Fibroblast of lung (primary cell): ENCODE measurements at places on chromosomes 12 and 14. TPM values are rescaled to one million over a fixed set of nuclear protein-coding genes. Genes with fewer than 3 reads are reported as not detected.

RASAL1 gene
- total RNA-seq: not detected in 2 replicates

FAM186B gene
- 0.33 and 0.51 TPM in 2 replicates for total RNA-seq

OR6C2 gene
- not detected in 2 replicates for total RNA-seq

PPFIBP1 gene
- total RNA-seq: 51.4 and 93.0 TPM in 2 replicates

OAS2 gene
- total RNA-seq: 2.3 and 3.1 TPM in 2 replicates

KCNH3 gene
- total RNA-seq: 0.17 and 0.26 TPM in 2 replicates

GZMH gene
- total RNA-seq: not detected in 2 replicates

FGF6 gene
- total RNA-seq: not detected in 2 replicates

SLC25A29 gene
- 21.8 and 24.1 TPM in 2 replicates for total RNA-seq

KRT84 gene
- not detected in 2 replicates for total RNA-seq

- H3K4me1 ChIP-seq: peaks cover 2% of the 10 kb centered on the region
- no peak overlapping the region for H3K4me3 ChIP-seq
- no peak for DNase-seq
- H3K36me3 ChIP-seq: no peaks in the 10 kb centered on the region
- peaks cover 45% of the 10 kb centered on the region for H3K27me3 ChIP-seq
These were observed 25.0 kb downstream of the SYNDIG1L start for GRCh38 chr14:74400919-74401503.

DNA sequence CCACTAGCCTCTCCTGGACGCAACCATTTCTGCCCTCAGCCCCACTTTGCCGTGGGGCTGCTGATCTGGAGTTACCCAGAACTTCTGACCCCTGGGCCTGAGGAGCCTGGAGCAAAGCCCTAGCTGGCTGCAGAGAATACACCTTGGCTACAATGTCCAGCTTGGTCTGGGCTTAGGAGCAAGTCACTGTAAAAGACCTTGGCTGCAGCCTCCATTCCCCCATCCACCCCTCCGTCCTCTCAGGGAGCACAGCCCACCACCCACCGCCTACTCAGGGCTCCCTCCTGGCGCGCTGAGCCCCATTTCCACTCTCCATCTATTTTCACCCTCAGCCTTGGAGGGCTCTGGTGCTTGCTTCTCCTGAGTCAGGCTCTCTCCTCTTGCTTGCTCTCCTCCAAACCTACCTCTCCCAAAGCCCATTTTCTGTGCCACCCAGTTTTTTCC is 42.9 kb downstream of the ERH start:
- H3K36me3 ChIP-seq: no peaks in the 10 kb centered on the region
- H3K4me3 ChIP-seq: no peak overlapping the region
- no peaks in the 10 kb centered on the region for H3K27me3 ChIP-seq
- H3K27ac ChIP-seq: no peak overlapping the region

- peaks cover 3% of the 10 kb centered on the region for H3K4me1 ChIP-seq
- H3K27me3 ChIP-seq: no peaks in the 10 kb centered on the region
- DNase-seq: no peak
- H3K27ac ChIP-seq: no peak overlapping the region
- no peak overlapping the region for H3K4me3 ChIP-seq
- no peaks in the 10 kb centered on the region for H3K36me3 ChIP-seq
These were observed 146.7 kb downstream of the DYRK2 start for GRCh38 chr12:67795236-67795635.

GRCh38 chr14:56959869-56960268 is 149.6 kb upstream of the OTX2 start:
- no peak overlapping the region for H3K27ac ChIP-seq
- no peaks in the 10 kb centered on the region for H3K4me1 ChIP-seq
- H3K27me3 ChIP-seq: no peaks in the 10 kb centered on the region

DNA sequence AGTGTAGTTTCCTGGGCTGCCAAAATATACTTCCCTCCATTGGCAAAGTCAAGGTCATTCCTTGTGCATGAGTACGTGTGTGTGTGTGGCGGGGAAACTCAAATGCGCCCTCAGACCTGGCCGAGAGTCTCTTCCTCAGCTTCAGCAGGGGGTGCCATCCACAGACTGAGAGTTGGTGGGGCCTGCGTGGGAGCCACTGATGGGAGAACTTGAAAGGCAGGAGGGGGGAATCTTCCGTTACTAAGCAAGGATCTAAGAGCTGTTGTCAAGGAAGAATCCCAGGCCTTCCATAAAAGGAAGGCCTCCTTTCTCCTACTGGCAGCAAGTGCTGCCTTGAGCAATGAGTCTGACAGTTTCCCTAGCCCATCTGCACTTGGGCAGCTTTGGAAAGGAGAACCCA is 274.9 kb downstream of the EMP1 start:
- H3K36me3 ChIP-seq: no peaks in the 10 kb centered on the region
- no peaks in the 10 kb centered on the region for H3K27me3 ChIP-seq
- no peaks in the 10 kb centered on the region for H3K4me1 ChIP-seq
- no peak overlapping the region for H3K27ac ChIP-seq
- DNase-seq: no peak

- no peaks in the 10 kb centered on the region for H3K4me1 ChIP-seq
- no peak overlapping the region for H3K27ac ChIP-seq
- DNase-seq: no peak
- no peak overlapping the region for H3K4me3 ChIP-seq
- no peaks in the 10 kb centered on the region for H3K27me3 ChIP-seq
- H3K36me3 ChIP-seq: no peaks in the 10 kb centered on the region
These were observed 322.8 kb downstream of the RGS6 start for GRCh38 chr14:72254937-72255472.

- H3K27ac ChIP-seq: no peak overlapping the region
- no peak overlapping the region for H3K4me3 ChIP-seq
- DNase-seq: no peak
- H3K36me3 ChIP-seq: no peaks in the 10 kb centered on the region
- H3K27me3 ChIP-seq: no peaks in the 10 kb centered on the region
- no peaks in the 10 kb centered on the region for H3K4me1 ChIP-seq
These were observed 37.6 kb downstream of the BCL11B start for GRCh38 chr14:99234355-99234754.

DNA sequence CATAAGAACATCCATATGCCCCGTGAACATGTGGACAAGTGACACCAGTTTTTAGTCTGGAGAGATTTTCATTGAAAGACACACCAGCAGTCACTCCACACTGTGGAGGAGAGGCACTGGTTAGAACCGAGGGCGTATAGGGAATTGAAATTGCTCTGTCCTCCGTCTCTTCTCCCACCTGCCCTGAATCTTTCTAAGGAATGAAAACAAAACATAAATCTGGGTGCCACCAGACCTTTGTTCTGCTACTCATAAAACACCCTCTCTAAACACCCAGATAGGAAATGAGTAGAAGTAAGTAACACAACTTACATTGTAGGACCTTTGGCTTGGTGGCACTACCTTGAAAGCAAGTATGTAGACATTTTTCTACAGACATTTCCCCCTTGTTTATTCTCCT is 37.1 kb upstream of the STON2 start:
- H3K36me3 ChIP-seq: no peaks in the 10 kb centered on the region
- H3K27ac ChIP-seq: no peak overlapping the region
- H3K27me3 ChIP-seq: peaks cover 43% of the 10 kb centered on the region
- H3K4me3 ChIP-seq: no peak overlapping the region
- DNase-seq: no peak

DNA sequence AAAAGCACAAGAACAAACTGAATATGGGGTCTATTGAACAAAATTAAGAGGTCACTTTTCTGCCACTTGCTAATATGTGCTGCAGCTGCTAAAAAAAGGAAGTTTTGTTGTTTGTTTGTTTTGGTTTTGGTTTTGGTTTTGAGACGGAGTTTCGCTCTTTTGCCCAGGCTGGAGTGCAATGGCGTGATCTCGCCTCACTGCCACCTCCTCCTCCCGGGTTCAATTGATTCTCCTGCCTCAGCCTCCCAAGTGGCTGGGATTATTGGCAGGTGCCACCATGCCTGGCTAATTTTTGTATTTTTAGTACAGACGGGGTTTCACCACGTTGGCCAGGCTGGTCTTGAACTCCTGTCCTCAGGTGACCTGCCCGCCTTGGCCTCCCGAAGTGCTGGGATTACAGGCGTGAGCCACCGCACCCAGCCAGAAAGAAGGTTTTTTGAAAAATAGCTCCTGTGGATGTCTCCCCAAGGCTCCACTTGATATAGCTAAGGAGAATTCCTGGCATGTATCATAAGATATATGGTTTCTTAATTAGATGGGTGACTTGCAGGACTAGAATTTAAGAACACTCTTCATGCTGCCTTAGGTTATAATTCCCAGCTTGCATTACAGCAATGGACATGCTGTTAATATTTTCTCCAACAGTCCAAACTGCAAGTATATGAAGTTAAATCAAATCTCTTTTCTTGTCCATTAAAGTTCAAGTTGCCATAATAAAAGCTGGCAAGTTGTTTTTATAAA is 237.6 kb upstream of the AMIGO2 start:
- no peaks in the 10 kb centered on the region for H3K36me3 ChIP-seq
- H3K4me3 ChIP-seq: no peak overlapping the region
- no peak for DNase-seq
